ENCODE measurements at places on chromosomes 12 and 14.
A peak's percentile ranks its signal among the peaks of the same experiment; 100 is the strongest.

DNA sequence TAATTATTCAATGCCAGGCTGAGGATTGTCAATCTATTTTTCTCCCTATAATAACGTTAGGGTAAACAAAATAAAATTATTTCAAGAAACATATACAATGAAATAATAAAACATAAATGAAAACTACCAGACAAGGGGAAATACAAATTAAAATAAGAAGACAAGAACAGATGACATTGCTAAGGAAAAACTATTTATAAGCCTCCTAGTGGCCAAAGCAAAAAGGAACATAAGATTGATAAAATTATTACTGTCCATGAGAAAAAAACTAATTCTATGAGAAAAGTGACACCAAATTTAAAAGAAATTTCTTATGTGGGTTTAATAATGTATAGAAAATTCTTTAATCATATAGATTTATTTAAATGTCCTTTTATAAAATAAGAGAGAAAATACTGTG is 294.7 kb downstream of the TTC6 start:
- no peak for DNase-seq

GRCh38 chr12:121472150-121472905 is 72.4 kb downstream of the RNF34 start:
- no peak for DNase-seq

- no peak for DNase-seq
Measured at GRCh38 chr12:24772813-24773212, 176.1 kb downstream of the BCAT1 start.

GRCh38 chr14:30803185-30803584 is 71.2 kb upstream of the COCH start:
- DNase-seq, result no peak

GRCh38 chr12:122368361-122369073 is 54.0 kb downstream of the CLIP1 start:
- DNase-seq, result no peak

DNA sequence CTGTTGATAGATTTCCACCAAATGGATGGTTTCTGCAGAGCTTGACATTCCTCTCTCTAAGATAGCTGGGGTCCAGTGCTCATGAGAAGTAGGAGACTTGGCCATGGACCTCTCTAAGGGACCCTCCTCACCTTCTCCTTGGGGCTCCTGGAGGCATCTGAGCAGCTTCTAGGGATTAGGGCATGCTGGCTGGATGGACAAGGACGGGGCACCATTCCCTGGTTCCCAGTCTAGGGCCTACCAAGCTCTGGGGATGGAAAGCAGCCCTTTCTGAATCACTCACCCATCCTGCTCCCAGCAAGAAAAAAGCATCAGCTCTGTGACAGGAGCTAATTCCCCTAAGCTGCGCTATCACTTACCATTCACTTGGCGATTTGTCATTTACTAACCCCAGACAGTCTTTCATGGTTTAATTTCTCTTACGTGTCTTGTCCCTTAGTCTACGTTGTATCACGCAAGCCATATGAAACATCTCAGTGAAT is 39.5 kb downstream of the VWF start:
- DNase-seq, result no peak

DNA sequence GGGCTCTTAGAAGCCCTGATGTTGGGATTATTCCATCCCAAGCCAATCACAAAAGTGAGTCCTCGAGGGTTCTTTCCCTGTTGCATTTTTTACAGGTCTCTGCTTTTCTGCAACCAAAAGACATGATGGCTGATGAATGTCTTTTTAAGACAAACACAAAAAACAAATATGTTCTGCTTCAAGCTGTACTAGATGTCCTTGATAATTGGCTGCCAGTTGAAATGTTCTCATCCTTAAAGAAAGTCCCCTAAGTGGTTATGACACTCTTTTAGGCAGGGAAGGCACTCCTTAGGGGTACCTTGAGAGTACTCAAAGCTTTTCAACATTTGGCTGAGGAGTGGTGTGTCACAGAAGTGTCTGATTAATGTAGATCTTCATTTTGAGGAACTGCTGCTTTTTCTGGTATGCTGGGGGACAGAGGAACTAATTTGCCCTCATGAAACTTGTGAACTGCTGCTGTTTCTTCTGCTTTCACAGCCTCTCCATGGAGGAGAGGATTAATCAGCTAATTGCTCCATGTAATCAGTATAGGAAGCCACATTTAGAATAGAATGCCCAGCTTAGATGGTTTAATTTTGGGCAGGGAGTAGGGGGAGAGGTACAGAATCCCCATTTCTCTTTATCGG is 22.8 kb upstream of the IGF1 start:
- no peak for DNase-seq

- no peak for DNase-seq
Measured at GRCh38 chr12:97573901-97574300, 111.3 kb downstream of the RMST start.

GRCh38 chr12:81450920-81451739 is 308.0 kb downstream of the PPFIA2 start:
- DNase-seq, result peak; percentile 28

- DNase-seq, result no peak
Measured at GRCh38 chr12:64103825-64104740, 118.0 kb downstream of the KICS2 start.

- DNase-seq, result no peak
Measured at GRCh38 chr12:68792952-68793351, 15.0 kb upstream of the MDM2 start.

- DNase-seq, result no peak
Measured at GRCh38 chr12:56600753-56601152, 29.4 kb downstream of the BAZ2A start.

DNA sequence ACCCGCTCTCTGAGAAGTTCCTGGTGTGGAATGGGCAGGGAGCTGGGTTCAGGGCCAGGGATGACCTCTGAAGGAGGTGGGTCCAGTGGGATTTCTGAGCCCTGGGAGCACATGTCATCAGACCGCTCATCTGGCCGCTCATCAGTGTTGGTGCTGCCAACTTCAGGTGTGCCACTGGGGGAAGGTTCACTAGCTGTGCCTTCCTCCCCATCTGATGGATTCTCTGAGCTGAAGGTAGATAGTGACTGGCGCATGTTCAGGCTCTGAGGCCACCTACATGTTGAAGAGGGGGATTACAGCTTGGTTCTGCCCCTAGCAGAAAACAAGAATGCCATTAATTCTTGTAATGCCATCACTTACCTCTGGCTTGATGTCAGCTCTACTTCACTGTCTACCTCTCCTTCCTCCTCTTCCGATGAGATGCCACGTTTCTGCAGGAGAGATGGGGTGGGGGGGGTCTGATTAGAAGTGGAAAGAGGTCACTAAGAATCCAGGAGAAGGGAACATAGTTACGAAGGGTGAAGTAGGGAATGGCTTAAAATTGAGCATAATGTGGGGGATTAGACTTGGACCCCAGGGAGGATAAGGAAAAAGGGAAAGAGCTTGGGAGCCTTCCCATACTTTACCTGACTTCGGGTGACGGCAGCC is 17.2 kb downstream of the MAP3K12 start:
- DNase-seq, result no peak

- DNase-seq, result no peak
Measured at GRCh38 chr14:103118663-103119404, 4.4 kb upstream of the TNFAIP2 start.

All from AG09319 (cell line).